ENCODE measurements at places on chromosomes 2 and 18.

DNA sequence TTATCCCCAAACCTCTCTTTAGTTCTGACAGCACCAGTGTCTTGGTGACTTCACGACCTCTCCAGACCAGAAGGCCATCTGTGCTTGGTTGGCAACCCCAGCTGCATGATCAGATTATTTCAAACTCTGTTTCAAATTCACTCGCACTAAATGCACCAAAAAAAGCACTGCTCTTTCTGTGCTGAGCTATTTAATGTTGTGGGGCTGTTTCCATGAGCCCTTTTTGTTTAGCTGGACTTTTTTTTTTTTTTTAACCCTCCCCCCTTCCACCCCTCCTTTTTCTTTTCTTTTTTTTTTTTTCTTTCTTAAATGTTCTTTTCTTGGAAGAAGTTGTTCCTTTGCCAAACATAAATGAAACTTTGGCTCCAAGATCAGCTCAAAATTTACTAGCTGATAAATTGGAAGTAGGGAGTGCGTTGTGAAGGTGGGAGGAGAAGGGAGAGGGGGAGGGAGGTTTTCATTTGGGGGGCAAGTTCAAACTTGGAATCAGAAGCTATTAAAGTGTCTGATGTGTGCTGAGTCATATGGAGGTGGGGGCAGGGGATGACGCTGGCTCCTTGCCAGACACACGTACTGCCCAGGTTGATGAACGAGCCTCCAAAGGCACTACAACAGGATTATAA, 543.0 kb upstream of the TNP1 start:
- DNase-seq: peak; percentile 6

DNA sequence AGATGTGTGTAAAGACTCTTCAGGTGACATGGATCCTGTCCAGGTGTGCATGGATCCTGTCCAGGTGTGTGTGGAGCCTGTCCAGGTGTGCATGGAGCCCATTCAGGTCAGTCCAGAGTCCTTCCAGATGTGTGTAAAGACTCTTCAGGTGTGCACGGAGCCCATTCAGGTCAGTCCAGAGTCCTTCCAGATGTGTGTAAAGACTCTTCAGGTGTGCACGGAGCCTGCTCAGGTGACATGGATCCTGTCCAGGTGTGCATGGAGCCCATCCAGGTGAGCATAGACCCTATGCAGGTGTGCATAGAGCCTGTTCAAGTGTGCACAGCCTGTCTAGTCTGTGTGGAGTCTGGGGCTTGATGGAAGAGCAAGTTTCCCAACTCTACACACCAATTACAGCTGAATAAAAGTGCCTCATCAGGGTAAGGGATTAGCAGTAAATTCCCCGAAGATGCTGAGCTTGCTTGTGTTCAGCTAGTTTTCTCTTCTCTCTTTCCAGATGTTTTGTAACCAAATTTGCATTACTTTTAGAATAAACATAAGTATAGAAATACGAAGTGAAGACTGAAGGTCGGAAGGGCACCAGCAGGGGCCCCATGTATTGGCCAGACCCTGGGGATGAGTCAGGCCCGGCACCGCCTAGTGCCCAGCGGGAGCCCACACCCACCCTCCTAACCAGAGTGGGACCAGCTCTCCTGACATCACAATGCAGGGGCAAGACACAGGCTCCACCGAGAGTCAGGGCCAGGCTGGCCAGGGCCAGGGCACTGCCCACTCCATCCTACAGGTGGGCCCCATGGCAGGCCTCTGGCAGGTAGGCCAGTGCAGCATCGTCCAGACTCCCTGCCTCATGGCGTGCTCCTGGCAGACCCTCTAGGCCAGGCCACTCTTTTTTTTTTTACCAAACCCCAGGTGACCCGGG, 38.6 kb upstream of the GPC1 start:
- no peak for DNase-seq

DNA sequence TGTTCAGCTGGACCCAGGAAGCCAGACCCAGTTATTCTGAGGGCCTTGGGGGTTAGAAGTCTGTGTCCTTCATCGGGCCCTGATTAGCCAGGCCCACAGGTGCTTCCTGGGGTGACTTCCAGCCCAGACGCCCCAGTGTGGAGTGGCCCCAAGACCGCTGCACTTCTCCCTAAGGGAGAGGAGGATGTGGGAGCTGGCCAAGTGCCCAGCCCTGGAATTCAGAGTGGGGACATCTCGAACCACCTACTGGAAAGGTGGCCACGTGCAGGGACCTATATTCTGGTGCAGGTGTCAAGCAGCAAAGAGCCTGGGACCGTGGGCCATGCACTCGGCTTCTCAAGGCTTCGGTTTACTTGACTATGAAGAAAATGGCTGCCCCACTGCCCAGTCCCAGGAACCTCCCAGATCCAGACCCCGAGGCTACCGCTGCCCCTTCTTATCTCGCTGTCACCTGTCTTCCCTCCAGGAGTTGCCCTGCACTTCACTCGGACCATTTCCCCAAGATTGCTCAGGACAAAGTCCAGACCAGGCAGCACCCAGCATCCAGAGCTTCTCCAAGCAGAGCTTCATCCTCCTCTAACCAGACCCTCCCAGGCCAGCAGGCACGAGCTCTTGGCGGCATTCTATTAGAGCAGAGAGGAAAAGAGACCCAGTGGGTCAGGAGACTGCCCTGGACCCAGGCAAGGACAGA, 142.8 kb upstream of the ID2 start:
- DNase-seq: no peak

GRCh38 chr2:45011621-45012602, 2.7 kb upstream of the SIX2 start:
- DNase-seq: no peak

DNA sequence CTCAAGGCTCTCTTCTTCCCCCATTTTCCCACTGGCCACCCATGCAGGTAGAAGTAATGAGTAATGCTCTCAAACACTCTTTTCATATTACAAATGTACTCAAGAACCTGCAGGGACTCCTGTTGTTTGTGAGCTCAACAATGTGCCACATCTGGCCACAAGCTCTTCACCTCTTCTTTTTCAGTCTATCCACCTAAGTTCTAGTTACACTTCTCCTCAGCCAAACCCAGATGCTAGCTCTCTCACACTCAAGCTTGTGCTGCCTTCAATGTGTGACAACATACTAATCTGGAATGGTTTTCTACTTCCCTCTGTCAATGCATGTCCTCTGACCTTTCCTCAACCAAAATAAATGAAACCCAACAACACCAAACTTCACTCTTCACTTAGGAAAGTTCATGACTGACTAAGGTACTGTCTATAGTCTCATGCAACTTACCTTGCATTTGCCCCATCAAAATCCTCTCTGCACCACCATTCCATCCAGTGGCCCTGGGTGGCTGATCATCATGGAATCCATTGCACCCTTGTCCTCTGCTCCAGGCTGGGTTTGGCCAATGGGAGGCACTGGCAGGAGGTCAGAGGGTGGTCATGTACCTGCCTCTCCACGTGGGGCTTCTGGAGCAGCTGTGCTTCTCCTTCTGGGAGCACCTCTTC, 5.3 kb upstream of the IL18R1 start:
- DNase-seq: no peak

DNA sequence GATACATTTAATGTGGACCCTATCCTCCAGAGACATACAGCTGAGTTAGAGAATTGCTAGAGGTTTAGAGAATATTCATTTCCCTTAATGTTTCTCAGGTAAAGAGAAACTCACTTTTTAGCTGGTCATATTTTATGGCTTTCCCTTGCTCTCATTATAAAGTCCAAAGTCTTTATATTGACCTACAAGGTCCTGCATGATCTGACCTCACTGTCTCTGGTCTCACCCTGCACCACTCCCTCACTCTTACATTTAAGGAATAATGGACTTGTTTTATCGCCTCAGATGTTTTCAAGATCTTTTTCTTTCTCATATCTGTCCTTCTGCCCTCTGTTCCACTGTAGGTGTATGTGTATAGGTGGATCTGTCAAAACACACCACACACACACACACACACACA, 597.3 kb downstream of the PLCL1 start:
- DNase-seq: no peak

DNA sequence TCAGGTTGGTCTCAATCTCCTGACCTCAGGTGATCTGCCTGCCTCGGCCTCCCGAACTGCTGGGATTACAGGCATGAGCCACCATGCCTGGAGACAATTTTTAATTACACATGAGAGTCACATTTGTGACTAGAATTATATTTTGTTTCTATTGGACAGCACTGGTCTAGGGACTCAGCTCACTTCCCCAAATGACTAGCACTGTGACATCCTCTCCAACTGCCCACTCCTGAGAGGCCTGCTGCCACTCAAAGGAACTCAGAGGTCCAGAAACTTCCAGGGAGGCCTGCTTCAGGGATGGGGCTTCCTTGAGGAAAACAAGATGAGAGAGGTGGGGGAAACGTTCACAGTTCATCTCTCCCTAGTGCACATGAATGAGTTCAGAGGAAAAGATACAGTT, 29.5 kb downstream of the TMEM163 start:
- DNase-seq: no peak

- DNase-seq: no peak
These were observed 47.0 kb downstream of the EFEMP1 start for GRCh38 chr2:55876429-55877086.

DNA sequence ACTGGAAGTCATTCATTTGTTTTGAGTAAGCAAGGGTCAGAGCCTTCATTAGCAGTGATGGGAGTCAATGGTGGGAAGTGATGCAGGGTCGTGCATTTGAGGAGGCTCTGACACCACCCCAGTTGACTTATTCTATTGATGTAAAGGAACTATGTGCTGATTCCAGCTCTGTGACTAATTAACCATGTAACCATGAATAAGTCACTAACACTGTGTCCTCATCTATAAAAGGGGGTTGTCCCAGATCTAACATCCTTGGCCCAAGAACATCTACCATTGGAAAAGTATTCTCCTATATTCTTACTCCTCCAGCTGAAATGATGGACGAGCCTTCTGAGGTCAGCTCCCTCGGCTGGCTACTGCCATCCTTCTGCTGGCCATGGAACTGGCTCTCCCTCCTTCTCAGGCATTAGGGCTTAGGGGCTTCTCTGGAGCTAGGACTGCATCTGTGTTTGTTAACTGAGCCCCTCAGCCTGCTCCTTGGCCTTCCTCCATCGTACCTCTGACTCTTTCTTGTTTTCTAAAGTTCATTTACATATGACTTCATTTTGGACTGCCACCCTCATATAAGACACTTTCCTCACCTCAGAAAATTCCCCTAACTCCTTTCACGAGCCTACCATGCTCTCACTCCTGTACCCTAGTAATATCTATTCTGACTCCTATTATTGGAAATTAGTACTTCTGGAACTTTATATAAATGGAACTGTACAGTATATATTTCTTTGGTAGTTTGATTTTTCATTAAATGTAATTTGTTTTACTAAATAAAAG, 115.5 kb downstream of the KCTD1 start:
- no peak for DNase-seq

DNA sequence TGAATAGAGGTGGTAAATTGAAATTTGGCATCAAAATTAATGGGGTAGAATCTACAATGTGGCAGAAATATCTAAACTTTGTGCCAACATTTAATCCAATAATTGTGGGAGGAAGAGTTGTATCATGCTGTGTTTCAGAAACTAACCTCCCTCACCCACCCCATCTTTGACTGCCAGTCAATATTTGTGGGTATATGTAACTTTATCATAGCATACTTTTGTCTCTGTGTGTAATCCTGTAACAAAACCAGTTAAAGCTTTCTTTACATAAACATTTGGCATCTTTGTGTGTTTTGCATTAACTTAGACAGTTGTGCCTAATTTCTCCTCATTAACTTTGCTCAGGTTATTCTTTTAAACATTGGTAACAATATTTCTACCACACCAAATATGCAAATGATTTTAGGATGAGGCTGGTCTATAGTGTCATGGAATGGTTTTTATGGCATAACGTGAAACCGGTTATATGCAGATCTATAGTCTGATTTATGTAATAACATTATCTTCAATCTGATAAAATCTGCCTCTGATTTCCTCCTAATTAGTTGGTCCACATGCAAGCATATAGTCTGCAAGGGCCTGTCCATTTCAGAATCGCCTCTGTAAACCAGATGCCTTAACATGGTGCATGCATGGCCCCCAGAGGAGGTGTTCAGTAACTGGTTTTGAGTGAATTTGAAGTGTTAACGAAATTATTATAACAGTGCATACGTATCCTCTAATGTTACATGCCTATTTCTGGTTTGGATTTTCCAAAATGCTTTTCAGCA, 84.3 kb downstream of the ACSL3 start:
- DNase-seq: no peak

GRCh38 chr2:219230059-219230540, 494 bp downstream of the ANKZF1 start:
- no peak for DNase-seq

DNA sequence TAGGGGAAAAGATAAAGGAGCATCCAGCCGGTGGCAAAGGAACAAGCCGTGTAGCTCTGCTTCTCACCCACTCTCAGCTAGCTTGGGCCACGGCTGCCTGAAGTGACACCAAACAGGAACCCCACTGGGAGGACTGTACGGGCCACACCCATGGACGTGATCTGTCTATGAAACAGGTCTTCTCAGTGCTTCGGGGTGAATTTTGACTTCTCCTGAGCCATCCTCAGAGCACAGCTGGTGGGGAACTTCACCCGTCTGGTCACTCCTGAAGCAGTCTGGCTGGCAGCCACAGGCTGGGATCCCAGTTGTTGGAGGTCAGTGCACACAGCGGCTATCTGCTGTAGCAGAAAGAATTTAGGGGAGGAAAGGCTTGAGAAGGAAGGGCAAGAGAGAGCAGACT, 223.8 kb downstream of the FAM210A start:
- DNase-seq: no peak

GRCh38 chr18:23585007-23585871, 1.1 kb downstream of the NPC1 start:
- no peak for DNase-seq

DNA sequence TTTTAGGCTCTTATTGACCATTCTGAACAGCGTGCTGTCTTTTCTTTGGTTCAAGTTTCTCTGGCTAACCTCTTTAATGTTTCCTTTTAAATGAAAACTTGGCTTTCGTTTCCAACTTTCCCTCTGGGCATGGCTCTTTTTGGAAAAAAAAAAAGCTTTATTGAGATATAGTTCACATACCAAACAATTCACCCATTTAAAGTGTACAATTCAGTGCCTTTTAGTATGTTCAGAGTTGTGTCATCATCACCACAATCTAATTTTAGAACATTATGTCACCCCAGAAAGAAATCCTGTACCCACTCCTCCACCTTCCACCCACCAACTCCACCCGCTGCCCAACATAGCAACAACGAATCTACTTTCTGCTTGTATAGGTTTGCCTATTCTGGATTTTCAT, 322.4 kb downstream of the ADCYAP1 start:
- DNase-seq: no peak

- DNase-seq: no peak
These were observed 8.4 kb downstream of the FAP start for GRCh38 chr2:162234620-162235462.

DNA sequence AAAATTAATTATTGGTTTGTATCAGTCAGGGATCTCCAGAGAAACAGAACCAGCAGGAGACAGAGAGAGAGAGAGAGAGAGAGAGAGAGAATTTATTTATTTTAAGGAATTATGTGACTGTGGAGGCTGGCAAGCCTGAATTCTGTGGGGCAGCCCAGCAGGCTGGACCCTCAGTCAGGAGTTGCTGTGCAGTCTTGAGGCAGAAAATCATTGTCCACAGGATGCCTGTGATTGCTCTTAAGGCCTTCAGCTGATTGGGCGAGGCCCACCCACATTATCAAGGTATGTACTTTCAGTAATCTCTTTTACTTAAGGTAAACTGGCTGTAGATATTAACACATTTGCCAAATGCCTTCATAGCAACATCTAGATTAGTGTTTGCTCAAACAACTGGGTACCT, 155.3 kb downstream of the SEPTIN10 start:
- no peak for DNase-seq
